ENCODE measurements at places on chromosomes 4 and X. TPM values are rescaled to one million over a fixed set of nuclear protein-coding genes. Genes with fewer than 3 reads are reported as not detected.

DNA sequence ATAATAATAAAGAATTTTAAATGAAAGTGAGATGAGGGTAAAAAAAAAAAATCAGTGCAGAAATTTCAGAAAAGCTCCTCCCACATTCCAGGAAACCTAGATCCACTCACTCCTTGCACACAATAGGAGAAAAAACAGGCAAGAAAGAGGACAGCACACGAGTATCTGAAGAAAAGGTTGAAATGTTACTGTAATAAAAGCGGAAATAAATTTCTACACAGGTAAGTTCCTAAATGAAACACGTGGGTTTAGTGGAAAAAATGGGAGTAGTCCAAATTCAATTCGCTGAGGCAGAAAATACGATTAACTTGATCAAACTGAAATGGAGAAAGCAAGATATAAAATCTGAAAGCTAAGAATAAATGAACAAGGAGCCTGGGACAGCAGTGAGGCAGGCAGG, 2.0 kb upstream of the ACE2 start:
- no peak for DNase-seq

Gene NELFA
- total RNA-seq: 60.8 TPM

Gene SH3D19
- total RNA-seq: 57.4 TPM

DNA sequence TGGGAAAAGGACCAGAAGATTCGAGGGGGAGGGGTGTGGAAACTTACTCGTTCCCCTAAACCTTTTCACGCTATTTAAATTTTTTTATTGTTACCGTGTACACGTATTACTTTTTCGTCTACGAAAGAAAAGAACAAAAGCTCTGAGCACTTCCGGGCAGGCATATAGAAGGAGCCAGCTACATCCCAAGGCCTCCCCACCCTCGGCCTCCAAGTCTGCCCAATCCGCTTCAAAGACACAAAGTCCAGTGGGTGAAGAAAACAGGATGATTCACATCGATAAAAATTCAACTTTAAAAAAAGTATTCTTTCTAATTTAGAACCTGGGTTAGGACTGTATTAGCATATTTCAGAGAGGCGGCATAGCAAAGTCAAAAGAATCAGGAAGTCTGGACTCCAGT, 23.1 kb downstream of the SEL1L3 start:
- no peak for DNase-seq

Gene OTUD6A
- 0.17 TPM for total RNA-seq

- DNase-seq: no peak
Observed at GRCh38 chr4:11719879-11720278, 291.2 kb upstream of the HS3ST1 start.

Gene SUPT20HL2
- total RNA-seq: not detected

All from GM23338 (cell line).